ENCODE measurements at places on chromosomes 6 and 20.

DNA sequence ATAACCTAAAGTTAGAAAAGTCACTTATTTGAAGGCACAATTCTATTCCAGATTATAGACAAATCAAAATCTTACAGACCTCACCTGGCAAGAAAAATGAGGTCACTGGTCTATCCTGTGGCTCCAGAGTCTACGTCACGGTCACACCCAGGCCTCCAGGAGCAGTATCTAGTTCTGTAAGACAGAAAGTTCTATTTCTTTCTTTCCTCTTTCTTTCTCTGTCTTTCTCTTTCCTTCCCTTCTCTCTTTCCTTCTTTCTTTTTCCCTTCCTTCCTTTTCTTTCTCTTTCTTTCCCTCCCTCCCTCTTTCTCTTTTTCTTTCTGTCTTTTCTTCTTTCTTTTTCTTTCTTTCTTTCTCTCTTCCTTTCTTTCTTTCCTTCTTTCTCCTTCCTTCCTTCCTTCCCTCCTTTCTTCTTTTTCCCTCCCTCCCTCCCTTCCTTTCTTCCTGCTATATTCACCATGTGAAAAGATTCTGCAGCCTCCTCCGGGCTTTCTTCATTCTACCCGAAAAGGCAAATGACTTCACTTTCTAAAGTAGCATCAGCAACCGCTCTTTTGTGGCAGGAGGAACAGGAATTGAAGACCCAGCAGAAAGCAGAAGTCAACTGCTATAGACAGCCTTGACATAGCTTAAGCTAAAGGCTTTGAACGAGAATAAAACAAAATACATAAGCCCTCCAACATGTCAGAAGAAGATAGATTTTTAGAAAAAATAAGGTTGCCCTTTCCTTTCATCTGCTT, 83.9 kb upstream of the SIRPG start:
- no peak for DNase-seq

DNA sequence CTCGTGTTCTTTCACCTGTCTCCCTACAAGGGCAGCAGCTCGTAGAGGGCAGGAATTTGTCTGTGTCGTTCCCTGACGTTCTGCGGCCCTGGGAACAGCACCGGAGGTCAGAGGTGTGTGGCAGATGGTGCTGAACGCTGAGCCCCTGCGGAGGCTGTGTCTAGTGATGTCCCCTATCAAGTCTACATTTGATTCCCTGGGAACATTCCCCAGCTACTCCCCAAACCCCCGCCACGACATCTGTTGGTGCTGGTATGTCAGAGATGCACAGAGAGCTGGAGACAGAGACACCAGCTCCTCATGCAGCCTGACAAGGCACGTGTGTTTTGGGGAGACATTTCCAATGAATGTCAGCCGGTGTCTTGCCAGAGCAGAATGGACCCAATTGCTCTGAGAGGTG, 7.7 kb downstream of the PMEPA1 start:
- DNase-seq: no peak

DNA sequence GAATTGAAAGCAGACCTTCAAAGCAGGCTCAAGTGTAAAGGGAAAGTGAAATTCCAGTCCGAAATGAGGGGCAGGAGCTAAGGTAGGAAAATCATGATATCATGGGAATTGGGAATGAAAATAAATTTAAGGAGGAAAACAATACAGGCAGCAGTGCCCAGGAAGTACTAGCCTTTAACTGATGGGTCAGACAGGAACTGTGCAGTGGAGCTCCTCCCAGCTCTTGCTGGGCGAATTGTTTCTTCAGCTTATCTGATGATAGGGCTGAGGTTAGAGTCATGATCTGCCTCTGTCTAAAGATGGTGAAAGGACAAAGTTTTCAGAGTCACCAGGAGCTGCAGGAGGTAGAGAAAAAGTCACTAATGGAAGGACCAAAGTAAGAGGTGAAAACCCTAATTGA, 457.9 kb upstream of the PTCHD4 start:
- DNase-seq: no peak

DNA sequence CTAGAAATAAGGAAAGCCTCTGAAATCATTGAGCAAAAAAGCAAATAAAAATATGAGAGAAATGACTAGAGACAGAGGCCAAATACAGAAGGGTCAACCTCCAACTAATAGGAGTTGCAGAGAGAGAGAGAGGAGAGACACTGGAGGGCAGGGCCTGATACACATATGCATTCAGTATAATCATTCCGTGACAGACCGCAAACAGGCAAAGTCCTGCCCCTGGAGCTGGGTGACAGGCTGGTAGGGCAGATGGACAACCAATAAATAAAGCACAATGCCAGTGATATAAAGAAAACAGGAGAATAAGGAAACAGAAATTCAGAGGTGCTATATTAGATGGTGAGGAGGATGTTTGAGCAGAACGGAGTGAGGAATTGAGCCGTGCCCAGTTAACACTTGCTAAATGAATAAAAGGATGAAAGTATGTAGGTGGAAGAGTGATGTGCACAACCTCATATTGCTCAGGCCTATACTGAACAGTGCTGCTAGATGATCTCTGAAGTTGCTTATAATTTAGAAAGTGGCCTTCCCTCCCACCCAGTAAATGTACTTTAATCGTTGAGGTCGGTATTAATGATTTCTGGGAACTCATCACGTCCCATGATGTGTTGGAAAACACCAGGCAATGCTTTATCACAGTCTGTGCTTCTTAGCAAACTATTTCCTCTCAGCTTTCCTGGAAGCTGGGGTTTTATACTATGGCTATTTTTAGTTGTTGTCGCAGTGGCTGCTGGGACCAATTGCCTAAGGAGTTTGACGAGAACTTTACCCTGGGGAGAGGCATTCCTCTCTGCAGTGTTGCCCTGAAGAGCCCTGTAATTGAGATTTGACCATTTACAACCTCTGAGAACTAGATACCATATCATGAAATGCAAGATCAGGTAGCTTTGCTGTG, 37.6 kb upstream of the CLIC5 start:
- DNase-seq: no peak

- DNase-seq: no peak
Measured at GRCh38 chr20:23508449-23509229, 17.7 kb downstream of the CST8 start.

DNA sequence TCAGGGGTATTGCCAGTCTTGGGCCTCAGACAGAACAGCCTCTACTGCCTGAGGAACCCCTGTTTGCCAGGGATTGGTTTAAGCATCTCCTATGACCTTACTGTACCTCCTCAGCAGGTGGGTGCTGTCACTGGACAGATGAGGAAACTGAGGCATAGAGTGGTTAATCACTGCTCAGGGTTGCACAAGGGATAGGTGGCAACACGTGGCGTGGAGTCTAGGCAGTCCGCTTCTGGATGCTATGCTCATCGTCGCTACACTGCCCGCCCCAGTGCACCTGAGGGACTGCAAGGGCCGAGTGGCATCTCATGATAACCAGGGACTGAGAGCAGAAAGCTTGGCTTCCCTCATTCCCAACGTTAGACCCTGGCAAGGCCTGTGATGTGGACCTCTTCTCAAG, 101.8 kb upstream of the SULF2 start:
- DNase-seq: no peak

- DNase-seq: no peak
Measured at GRCh38 chr20:32070690-32071213, 18.7 kb downstream of the HCK start.

DNA sequence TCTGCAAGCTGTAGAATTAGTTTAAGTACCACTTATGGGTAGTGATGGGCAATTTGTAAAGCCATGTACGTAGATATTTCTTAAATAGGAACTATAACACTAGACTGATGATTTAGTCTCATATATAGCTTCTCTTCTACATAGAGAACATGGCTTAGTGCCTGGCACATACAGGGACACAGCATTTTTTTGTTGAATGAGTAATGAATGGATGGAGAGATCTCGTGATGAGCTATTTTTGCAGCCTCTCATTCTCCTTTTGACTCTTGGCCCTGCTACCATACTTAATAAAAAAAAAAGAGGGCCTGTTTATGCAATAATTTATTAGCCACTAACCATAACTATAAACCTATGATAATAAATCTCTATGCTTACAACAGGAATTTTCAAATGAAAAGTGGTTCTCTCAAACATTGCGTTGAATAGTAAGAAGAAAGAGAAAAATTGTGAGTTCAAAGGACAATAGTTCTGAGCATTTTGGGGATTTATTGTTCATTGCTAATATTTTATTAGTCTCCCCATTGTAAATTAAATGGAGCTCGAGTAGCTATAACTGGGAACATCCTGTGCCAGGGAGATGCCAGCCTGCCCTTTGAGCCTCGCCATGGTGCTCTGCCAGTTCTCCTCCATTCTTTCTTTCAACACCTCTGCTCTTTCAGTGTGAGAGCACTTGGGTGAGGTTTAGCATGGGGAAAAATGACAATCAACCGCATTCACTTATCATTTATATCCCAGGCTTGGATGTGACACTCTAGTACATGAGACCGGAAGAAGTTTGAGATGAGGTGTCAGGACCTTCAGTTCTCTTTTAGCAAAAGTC, 14.7 kb upstream of the RCAN2 start:
- no peak for DNase-seq

DNA sequence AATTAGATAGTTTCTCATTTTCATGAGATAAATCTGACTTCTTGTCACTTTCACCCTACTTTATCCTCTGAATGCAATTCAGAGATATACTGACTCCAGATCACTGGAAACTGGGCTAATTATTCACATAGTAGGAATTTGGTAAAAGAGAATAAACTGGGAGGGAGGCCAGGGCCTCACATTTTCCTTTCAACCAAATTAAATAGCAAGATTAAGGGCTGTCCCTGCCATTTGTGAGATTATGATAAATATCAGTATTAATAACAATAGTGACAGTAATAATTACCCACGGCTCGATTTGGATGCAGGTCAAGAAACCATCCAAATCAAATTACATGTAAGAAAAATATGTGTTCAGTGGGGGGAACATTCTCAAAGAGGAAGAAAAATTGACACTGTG, 140.5 kb downstream of the CD83 start:
- DNase-seq: no peak

DNA sequence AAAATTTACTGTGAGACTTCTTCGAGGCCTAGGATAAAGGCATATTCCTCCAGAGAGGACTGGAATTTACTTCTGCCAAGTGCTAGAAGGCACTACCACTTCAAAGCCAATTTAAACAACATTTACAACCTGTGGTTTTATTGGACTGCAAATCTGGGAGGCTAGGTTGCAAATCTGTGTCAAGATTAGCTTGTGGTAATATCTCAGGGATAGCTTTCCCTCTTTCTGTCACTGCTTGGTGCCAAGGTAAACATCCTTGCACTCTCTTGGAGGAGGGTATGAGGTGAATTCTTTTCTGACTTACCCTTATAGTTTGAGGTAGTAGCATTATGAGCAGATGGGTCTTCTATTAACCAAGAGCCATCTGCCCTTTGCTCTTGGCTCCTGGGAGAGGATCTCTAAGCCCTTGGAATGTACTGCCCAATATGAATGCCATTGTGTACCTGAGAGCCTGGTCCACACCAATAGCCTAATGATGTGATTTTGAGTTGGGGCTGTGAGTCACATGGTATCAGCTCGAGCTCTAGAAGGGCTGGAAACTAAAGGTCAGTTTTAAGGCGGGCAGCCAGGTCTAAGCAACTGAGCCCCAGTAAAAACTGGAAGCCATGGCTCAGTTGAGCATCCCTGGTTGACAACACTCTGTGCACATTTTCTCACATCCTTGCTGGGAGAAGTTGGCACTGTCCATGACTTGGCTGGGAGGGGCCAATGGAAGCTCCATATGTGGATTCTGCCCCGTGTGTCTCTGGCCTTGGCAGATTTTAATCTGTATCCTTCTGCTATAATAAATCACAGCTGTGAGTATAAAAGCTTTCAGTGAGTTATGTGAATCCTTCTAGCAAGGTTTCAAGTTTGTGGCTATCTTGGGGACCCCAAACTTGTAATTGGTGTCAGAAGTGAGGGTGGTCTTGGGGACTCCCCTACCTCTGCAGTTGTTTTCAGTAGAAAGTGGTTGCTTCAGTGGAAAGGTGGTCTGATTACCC, 188.1 kb downstream of the UBE3D start:
- no peak for DNase-seq

DNA sequence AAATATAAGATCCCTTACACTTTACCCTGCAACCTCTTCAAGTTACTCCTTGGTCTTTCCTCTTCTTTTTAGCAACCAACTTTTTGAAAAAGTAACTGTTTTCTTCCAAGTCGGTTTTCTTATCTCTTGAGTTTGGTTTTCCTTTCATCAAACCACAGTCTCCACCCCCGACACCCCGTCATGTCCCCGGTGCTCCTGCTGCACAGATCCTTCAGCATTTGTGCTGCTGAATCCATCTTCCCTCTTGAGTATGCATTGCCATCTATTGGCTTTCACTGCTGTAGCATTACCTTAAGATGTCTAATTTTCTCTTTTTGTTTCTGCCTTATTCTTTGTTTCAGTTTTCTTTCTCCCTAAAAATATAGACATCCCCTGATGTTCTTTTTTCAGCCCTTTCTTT, 11.9 kb upstream of the TNFRSF21 start:
- DNase-seq: no peak

GRCh38 chr6:21426841-21427490, 166.6 kb upstream of the SOX4 start:
- DNase-seq: no peak

DNA sequence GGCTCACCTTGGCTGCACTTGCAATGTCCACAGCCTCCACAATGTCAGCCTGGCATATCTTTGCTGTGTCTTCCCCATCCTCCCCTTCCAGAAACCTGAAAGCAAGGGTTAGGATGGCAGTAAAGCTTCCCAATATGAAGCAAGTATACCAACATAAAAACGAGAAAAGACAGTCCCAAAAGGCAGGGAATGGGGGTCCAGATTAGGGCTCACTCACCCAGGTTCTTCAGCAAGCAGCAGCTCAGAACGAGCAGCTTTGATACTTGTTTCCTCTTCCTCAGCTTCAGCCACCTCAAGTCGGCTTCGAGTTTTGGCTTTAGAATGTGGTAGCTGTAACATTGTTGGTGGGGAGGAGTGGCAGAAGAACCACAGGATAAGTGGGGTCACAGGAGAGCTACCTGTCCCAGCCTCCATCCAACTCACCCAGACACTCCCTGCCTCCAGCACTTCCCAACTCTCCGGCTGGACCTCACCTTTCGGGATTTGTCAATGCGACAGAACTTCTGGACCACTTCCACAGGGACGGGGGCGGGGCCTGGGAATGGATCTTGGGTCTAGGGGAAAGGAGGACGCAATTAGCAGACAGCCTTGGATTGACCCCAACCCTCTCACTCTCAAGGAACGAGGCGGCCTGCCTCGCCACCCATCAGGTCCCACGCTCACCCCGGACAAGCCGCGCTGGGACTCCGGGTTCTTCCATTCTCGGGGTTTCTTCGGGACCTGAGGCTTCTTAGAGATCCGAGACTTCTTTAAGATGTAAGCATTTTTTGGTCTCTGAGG, 708 bp downstream of the WDR46 start:
- DNase-seq: no peak

GRCh38 chr6:116087437-116088027, 13.1 kb upstream of the NT5DC1 start:
- DNase-seq: no peak

- no peak for DNase-seq
Measured at GRCh38 chr6:20412682-20413073, 11.0 kb downstream of the E2F3 start.

DNA sequence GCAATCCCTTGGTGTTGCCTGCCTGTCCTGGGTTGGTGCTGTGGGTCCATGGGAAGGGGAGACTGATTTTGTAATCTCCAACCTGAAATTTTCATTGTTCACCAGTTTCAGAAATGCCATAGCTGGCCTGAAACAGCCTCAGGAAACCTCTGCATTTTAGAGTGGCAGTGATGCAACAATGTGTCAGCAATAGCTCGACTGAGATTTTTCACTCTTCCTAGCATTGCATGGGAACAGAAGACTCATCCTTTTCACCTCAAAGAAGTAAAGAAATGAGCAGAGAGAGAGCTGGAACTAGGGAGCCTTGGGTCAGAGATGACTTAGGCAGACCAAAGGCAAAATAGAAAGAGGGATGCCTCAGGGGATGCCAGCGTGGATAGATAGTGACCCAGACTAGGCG, 23.7 kb upstream of the TMEM14A start:
- no peak for DNase-seq

GRCh38 chr6:13761361-13762036, 49.9 kb upstream of the RANBP9 start:
- no peak for DNase-seq
